ENCODE measurements at places on chromosomes 2 and 18.

DNA sequence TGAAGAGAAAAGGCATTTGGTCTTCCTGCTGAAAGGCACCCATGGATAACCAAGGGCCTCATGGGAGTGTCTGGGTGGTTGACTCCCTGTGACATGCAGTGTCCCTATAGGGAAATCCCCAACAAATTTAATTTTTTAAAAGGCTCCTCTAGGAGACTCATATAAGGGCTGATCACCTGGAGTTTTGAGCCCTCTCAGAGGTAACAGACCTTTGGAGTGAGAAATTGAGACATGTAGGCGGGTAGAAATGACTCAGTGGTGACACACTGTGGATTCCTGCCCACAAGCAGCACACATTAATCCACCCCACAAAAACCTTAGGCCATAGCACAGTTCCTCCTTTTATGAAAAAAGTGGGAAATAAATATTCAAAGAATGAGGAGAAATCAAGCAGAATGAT lies 557.0 kb upstream of the CNTNAP5 start:
- no peak for DNase-seq

DNA sequence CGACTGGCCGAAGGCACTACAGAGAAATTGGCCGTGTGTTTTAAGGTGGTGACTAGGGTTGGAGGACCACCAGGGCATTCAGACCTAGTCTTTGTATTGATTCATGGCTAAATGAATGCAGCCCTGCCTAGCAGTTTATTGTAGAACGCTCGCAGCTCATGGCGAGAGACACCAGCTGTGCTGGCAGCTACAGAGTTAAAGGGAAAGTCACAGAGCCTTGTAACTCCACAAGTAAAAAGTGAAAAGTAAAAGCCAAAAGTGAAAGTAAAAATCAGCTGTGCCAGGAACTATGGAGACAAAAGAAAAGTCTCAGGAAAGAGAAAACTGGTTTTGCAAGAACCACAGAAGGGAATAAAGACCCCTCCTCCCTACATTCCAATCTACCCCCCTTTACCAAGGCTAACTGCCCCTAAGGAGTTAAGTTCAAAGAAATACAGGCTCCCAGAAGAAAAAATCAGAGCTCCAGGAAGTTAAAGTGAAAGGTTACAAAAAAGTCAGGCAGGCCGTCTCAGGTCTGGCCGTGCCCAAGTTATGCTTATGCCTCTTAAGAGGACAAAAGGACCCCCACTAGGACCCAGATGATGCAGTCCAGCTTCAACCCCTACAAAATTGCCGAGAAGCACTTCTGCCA lies 46.4 kb upstream of the SELENOI start:
- no peak for DNase-seq

DNA sequence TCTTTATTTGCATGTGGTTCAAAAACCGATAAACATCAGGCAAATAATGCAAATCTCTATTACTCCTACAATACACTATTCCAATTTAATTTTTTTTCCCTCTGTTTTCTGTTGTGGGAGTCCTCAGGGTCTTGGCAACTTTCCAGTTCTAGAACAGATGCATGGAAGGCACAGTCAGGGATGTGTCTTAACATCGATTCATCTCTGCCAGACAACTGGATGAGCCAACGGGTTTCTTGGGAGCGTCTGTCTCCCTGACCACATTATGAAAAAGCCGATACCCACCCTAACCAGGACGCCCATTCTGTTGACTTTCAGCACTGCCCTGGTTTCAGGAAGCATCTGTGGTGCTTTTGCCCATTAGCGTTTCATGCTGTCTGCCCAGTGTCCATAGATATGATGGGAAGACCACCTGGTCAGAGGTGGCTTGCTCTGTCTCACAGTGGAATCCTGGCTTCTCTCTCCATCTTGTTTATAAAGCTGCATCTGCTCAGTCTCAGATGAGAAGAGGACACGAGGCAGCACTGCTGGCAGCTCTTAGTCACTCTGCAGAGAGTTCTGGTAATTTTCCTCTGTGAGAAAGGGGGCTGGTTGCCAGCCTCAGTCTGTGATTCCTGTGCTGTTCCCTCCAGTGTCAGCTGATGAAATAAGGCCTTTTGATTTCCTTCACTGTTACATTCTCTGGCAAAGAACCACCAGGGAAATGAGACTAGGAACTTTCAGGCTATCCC lies 57.9 kb upstream of the KCNE4 start:
- DNase-seq: no peak

GRCh38 chr18:5057386-5058348 lies 139.4 kb downstream of the AKAIN1 start:
- DNase-seq: peak; percentile 20

DNA sequence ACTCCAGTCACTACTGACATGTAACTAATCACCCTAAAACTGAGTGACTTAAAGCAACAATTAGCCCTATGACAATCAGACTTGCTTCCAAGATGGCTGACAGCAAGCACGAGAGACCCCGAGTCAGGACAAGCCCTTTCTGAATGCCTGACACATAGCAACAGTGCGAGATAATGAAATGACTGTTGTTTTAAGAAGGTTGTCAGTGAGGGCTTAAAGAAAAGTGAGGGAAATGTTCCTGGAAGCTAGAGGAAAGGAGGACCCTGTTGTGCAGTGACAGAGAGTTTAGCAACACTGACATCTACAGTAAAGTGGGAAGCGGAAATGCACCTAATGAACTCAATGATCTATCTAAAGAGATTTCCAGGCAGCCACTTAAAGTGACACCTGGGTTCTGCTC lies 163.1 kb downstream of the STK39 start:
- DNase-seq: no peak

DNA sequence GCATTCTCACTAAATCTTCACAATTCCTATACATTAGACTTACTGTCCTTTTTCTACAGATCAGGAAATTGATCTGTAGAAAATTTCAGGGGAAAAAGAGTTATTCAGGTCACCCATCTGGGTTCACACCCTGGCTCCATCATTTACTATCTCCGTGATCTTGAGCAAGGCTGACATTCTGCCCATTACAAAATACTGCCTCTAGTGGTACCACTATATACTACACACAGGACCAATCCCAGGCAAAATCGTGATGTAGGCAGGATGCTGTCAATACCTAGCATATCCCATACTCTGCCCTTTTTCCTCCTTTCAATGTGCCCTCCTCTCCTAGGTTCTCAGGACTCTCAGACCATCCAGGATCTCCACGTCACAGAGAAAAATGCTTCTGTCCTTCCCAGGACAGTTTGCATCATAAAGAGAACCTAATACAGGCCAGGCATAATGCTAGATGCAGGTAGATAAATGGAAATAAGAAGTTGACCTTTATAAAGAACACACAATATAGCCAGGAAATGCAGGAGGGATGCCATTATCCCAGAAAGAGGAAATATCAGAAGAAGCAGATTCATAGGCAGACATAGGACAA lies 101.9 kb downstream of the CDH20 start:
- DNase-seq: no peak

- no peak for DNase-seq
Measured at GRCh38 chr2:96797066-96797625, 18.9 kb upstream of the CNNM3 start.

- no peak for DNase-seq
Measured at GRCh38 chr2:207282916-207283315, 117.2 kb upstream of the KLF7 start.

DNA sequence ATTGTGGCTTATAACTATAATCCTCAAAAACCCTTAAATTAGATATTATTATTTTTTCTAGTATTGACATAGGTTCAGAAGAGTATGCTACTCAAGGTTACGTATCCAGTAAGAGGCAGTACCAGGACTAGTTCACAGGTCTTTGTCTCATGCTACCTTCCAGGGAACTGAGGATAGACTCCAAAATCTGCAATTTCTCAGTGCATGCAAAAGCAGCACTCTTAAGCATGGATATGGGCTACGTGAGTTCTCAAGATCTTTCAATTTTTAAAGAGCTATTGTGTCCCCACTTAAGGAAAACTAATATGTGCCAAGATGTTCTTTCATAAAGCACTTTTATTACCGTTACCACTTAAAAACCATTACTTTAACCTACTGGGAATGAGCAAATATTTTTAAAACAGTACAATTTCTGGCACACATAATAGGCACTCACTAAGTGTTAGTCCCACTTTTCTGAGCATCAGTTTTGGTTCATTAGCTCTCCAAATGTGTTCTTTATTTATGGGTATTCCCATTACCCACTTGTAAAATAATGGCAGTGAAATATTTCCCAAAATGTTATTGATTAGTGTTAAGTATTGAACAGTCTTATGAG lies 113.8 kb upstream of the TTN start:
- DNase-seq: no peak

GRCh38 chr2:226622484-226622883 lies 177.1 kb downstream of the IRS1 start:
- DNase-seq: no peak

DNA sequence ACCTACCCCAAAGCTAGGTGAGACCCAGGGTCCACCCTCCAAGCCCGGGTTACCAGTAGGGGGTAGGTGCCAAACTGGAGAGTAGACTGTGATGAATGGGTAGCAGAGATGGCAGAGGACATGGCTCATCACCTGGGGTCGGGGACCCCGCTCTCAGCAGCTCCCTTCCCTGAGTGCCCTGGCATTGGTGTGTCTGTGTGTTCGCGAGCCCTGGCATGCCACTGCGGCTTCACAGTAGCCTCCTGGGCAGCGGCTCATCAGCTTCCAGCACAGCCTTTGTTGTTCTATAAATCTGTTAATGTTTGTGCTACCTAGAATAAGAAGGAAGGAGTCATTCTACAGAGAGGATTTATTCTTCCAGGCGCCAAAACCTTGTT lies 62.6 kb upstream of the ALPP start:
- DNase-seq: no peak

GRCh38 chr2:160859096-160859495 lies 301.1 kb upstream of the TANK start:
- no peak for DNase-seq

- DNase-seq: no peak
Measured at GRCh38 chr18:54690198-54690597, 99.2 kb downstream of the DYNAP start.

DNA sequence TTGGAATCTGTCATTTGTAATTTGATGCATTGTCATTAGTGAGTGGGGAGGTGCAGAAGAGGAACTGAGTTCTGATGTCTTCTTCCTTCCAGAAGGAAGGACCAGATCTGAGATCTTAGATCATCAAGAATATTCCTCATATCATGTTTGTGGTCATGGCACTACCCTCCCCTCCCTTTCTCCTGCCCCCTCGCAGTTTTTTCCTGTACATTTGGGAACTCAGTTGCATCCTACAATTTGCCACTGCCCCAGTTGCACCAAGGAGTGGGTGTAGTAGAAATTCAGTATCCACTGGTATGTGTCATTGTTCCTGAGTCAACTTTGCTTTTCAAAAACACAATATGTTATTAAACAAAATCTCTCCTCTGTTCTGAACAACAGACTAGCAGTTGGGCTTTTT lies 26.6 kb upstream of the ACVR1 start:
- no peak for DNase-seq

DNA sequence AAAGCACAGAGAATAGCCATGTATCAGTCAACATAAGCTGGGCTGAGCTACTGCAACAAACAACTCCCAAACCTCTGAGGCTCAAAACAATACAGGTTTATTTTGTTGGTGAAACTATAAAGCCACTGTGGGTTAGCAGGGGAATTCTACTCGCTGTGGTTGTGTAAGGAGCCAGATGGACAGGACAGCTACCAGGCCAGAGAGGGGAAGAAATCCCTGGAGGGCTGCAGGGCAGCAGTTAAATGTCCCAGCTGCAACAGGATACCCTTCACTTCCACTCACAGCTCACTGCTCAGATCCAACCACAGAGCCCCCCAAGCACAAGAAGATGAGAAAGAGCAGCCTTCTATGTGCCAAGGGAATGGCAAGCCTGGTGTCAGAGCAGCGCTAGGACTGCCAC lies 245.9 kb upstream of the RAB6C start:
- no peak for DNase-seq

DNA sequence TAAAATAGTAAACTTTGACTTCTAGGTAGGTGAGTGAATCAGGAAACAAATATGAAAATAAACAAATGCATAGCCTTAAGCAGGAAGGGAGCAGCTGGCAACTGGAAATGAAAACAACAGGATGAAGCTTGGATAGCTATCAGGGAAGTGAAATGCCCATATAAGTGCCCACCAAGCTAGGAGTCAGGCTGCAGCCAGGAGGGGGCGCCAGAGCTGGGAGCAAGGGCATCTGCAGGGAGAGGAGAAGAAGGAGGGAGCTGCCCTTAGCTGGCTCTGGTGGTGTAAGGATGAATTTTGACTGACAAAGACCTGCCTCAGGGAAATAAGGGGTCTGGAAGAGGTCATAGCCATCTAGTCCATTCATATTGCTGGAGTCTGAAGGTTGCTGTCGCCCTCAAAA lies 298.3 kb downstream of the TDRD15 start:
- DNase-seq: no peak

- no peak for DNase-seq
Measured at GRCh38 chr2:173880561-173880960, 84.6 kb downstream of the SP3 start.

- no peak for DNase-seq
Measured at GRCh38 chr2:62740221-62740620, 34.7 kb downstream of the EHBP1 start.

DNA sequence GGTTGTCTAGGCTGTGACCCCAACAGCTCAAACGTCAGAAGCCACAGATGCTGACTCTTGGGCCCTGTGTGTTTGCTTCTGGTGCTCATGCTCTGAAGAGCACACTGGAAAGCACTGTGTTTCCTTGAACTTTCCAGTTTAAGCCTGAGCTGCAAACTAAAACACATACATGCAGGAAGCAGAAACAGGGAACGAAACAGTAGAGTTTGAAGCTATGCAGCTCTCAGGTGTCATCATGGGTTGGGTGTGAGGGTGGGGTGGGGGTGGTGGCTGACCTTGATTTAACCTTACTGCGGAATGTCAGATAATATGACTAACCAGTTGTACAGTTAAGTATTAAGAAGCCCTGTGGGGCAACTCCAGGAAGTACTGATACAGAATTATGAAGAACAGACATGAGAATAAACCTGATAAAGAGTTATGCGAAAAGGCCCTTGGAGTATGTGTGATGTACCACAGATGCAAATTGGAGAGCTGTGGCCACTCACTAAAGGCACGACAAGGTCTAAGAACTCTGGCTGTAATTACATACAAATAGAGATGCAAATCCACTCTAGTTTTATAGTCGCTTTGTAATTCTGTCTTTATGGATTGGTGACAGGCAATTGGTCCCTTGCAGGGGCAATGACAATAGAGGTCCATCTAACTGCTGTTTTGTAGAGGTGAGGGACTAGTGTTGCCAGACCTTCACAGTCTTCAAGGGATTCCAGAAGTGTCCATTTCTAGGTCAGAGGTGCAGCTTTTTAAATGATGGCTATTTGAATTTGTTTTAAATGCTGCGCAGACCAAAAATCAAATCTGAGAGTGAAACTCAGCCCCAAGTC lies 273.1 kb downstream of the NAPG start:
- DNase-seq: no peak

Data from stimulated activated CD4-positive, alpha-beta T cell treated with anti-CD3 and anti-CD28 coated beads, TNF-alpha, amount 100 ng/mL, for 4 hours (primary cell).